ENCODE measurements at places on chromosomes 6 and 20.

DNA sequence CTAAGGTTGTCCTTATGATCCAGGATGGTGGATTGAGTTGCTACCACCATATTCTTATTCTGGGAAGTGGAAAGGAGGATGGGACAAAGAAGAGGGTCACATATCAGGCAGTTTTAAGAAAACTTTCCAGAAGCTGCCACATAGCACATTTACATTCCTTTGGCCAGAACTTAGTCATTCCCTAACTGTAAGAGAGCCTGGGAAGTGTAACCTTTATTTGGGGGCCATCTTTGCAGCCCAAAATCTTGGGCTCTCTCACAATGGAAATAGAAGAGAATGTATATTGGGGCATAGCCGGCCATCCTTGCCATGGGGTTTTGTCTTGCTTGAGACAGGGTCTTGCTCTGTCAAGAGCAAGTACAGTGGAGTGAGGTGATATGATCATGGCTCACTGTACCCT is 8.4 kb downstream of the ZNF341 start:
- no peak for DNase-seq

GRCh38 chr6:84224251-84224650 is 3.2 kb downstream of the CEP162 start:
- no peak for DNase-seq

GRCh38 chr6:110356778-110357177 is 1.4 kb downstream of the METTL24 start:
- no peak for DNase-seq

DNA sequence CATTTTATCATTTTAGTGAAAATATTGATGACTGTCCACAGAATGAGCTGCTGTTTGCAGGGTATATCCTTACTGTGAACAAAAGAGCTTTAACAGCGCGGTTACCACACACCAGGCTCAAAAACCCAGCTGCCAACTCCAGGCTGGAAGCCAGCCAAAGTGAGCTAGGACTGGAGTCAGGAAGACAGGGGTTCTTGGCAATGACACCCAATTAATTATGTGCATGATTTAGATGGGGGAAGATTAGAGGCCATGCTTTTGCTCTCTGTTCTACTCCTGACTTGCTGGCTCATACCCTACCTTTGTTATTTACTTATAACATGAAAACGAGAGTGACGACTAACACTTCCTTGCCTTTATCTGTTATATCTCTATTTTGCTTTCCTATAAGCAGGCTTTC is 128.9 kb upstream of the SHLD1 start:
- peak; percentile 45 for DNase-seq

DNA sequence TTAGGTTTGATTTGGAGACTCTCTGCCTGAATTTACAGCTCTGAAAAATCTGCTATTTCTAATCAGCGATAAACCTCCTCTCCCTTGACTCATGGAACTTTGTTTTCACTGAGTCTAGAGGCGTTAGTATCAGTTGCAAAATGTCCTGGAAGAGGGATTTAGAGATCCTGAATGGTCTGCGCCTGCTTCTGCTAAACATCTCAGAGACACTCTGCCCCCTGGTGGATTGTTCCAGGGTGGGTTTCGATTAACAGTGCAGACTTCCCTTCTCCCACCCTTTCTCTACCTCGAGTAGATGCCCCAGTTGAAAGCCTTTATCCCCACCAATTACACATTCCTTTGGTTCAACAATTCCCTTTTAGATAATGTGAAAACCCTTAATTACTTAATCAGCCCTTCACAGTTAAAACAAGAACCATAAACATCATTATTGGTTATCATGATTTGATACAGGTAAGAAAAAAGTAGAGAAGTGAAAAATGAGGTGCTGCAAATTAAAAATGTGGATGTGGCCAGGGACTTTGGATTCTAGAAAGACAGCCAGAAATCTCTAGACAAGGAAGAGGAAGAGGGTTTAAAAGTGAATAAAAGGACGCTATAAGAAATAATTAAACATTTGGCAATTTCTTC is 5.5 kb downstream of the HTR1B start:
- DNase-seq, result peak; percentile 75

DNA sequence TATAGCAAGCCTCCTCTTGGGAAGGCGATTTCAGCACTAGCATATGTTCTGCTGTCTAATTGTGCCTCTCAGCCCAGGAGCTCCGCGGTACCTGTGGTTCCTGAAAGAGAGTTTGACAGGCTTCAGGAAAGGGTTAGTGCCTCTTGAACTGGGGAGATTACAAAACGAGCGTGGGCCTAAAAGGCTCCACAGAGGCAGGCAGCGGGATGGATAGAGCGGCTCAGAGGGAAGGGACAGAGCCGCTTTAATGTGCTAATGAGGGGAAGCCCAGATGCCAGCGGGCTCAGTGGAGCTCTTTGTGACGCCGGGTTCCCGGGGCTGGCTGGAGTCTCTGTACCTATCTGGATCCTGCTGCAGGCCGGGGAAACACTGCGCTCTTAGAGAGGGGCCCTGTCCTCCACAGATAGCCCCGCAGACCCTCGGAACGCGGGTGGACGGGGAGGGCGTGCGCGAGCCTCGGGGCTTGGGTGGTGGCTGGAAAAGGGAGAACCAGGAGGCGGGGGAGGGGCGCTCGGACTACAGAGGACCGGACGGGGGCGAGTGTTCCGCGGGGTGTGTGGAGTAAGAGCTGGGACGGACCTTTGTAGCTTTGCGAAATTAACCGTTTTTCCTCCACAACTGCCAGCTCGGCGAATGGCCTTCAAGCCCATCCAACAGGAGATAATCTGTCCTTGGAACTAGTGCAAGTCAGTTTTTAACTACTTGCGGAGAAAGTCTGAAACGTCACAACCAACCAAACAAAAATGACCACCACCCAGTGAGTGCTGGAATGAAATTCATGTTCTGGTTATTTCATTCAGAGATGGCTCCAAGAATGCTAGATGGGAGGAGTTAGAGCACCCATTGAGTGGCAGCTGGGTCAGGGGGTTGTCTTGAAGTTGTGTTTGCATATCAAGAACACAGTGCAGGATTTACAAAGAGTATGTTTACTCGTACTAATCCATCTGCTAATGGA is 13.0 kb downstream of the SLC35F1 start:
- DNase-seq, result no peak

DNA sequence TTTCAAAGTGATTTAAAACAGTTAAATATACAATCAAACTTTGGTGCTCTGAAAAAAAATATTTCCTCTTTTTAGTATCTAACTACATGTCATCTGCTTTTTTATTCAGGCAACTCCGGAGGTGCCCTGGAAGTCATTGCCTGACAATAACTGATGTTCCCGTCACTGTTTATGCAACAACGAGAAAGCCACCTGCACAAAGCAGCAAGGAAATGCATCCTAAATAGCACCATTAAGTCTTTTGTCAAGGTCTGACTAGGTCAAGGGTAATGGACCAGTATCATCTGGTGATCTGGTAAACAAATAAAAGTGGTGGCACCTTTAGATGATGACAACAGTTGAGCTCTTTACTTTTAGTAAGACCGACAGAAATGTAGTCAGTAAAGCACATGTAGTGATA is 13.2 kb downstream of the FAM229B start:
- no peak for DNase-seq

- DNase-seq, result no peak
Observed at GRCh38 chr6:125815080-125815910, 24.5 kb downstream of the NCOA7 start.

GRCh38 chr6:106063448-106063850 is 22.7 kb upstream of the PRDM1 start:
- peak; percentile 91 for DNase-seq

DNA sequence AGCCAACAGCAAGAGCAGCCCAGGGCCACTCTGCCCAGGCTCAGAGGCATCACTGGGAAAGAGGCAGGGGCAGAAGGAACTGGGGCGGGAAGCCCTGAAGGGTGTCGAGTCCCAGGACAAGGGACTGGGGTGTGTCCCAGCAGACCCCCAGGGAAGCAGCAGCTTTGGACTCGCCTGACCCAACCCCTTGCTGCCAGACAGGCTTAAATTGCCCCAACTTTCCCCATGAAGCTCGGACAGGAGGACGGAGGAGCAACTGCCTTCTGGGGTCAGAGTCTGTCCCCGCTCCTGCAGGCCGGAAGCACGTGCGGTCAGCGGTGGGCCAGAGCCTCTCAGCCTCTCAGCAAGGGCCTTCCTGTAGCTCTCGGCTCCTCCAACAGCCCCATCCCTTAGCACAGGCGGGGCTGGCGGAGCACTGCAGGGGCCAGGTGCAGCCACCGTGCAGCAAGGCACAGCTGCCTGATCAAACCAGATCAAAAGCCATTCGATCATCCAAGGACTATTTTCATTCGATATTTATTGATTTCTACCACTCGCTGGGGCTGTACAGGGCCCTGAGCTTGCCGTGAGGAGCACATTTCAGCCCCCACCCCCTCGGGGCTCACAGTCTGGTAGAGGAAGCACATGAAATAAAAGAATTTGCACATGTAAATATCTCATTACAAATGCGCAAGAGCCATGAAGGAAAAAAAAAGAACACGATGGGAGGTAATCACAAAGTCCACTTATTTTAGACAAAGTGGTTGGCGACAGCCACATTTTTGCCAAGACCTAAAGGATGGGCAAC is 31.8 kb upstream of the STX16 start:
- DNase-seq, result no peak

- DNase-seq, result peak; percentile 64
Observed at GRCh38 chr6:109002051-109002697, 92.5 kb downstream of the SESN1 start.

DNA sequence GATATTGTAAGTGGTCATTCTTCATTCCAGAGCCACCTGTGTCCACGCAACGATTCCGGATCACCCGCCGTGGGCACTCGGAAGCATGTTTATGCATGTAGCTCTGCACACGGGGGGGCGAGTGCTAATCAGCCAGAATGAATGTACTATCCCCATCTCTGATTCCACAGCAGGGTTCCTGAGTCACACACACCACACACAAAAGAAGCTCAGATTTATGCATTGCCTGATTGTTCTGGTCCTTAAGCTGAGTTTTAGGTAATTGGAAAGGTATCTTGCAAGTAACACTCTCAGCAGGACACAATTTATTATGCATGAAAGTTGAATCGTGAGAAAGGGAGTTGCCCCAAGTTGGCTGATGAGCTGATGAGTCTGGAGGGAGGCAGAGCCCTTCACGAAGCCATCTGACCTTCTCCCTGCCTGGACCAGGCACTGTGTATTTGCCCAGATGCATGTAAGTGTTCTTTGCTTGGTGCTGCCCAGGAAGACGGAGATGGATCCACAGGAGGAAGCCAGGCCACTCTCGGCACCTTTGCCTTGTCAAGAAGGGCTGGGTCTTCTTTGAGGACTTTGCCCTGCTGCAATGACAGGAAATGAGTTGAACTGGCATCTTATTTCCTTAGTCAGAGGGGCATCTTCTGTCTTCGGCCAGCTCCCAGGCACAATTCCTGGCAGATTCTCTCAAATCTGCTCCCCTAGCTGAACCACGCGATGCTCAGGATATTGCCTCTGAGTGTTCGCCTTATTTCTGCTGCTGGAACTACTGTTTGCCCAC is 141.1 kb downstream of the SYNDIG1 start:
- peak; percentile 87 for DNase-seq

- DNase-seq, result peak; percentile 35
Observed at GRCh38 chr6:25556516-25556915, 95.5 kb upstream of the SCGN start.

DNA sequence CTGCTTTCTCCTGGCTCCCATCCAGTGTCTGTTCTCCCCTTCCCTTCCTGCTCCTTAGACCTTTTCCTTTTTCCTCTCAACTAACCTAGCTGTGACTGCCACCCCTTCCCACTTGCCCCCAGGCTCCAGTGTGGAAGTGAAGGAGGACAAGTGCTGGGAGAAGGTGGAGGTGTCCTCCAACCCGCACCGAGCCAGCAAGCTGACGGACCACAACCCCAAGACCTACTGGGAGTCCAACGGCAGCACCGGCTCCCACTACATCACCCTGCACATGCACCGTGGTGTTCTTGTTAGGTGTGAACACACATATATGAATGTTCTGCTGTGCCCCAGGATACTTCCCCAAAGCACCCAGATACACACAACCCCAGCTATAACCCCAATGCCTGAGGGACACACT is 18.5 kb downstream of the CUL9 start:
- DNase-seq, result no peak

GRCh38 chr20:25018841-25019240 is 26.3 kb upstream of the APMAP start:
- no peak for DNase-seq

- DNase-seq, result no peak
Observed at GRCh38 chr20:37729452-37729851, 35.6 kb downstream of the CTNNBL1 start.

DNA sequence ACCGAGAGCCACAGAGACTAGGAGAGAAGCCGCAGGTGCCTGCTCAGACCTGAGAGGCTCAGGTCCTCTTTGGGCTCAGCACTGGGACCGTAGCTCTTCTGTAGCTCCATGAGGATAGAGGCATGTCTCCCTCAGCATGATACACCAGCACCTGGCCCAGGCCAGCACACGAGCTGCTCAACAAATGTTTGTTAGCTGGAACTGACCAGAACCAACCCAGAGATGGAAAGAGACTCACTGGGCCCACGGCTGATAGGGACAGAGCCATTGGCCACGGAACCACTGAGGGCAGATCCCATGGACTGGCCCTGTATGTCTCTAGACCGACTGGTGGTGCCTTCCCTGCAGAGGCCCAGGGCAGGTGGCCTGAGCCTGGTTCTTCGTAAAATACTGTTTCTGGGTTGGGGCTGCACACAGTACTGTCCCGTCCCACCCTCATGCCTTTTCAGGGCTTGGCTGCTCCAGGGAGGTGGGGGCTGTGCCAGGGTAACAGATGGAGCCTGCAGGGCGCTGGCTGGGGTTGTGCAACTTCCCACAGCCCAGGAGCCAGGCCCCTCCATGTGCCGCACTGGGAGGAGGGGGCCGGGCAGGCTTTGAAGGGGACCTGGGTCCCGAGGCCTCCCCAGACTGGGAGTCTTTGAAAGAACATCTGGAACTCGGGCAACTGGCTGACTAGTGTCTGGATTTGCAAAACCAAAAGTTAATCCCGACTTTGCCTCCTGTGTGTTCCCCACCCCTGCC is 5.2 kb downstream of the C20orf204 start:
- DNase-seq, result no peak

GRCh38 chr6:82113231-82113630 is 134.3 kb downstream of the IBTK start:
- DNase-seq, result no peak

- DNase-seq, result no peak
Observed at GRCh38 chr20:43550456-43550855, 8.4 kb upstream of the SGK2 start.

DNA sequence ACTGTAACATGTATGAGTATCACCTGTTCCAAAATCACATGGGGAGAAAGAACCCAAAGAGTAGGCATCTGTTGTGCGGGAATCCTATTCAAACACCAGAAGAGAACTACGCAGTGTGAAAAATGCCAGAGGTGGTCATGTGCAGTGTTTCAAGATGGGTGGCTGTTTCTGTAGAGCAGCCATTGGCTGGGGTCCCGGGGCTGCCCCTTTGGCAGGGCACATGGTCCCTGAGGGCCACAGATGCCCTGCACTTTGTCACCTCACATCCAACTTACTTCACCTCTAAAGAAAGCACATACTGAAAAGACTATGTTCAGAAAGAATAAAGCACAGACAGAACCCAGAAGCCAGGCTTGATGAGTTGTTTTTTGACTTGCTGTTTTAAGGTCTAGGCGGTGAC is 12.3 kb downstream of the MTCH1 start:
- DNase-seq, result no peak

DNA sequence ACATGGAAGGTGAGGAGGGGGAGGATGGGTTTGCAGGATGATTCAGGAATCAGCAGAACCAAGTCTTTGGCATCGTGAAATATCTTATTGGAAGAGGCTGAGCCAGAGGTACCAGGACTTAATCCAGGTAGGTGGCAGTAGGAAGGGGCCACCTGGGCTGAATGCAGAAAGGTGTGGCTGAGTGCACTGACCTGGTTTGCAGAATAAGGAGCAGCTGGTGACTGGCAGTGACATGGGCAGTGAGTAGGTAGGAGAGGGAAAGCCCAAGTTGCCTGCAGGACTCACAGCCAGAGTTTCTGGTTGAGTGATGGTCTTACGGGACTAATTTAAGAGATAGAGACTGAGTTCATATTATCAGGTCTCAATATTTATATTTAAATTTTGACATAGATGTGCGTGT is 1.1 kb upstream of the PBOV1 start:
- no peak for DNase-seq
